OCI-LY7 (cell line): ENCODE measurements at places on chromosomes 4 and X. TPM values are rescaled to one million over a fixed set of nuclear protein-coding genes. Genes with fewer than 3 reads are reported as not detected.

The BTC gene
- not detected in 2 replicates for total RNA-seq

The TMEM128 gene
- total RNA-seq, result 17.8 and 20.6 TPM in 2 replicates

The SUPT20HL1 gene
- total RNA-seq, result not detected in 2 replicates

The TMSB15C gene
- total RNA-seq, result 9.0 and 10.6 TPM in 2 replicates

The MGAT4D gene
- total RNA-seq, result not detected in 2 replicates
